ENCODE measurements at places on chromosomes 12 and 14. TPM values are rescaled to one million over a fixed set of nuclear protein-coding genes. Genes with fewer than 3 reads are reported as not detected.

DNA sequence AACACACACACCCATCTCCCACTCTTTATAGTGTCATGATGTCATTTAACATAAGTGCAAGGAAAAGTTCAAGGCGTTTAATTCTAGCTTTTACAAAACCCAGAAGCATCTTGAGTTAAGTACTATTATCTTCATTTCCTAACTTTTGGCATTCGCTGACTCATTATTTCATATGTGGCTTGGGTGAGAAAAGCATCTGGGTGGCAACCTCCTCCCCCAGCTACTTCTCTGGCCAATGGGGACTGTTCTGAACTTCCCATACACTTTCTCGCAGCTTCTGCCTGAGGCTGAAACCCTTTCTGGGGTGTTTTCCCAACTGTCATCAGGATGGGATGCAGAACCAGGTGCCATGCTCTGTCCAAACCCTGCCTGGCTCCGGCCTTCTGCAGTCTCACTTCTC is 2.8 kb upstream of the MARK3 start:
- no peak for DNase-seq

GDF3 gene
- not detected for total RNA-seq

KRT77 gene
- not detected for total RNA-seq

ALX1 gene
- total RNA-seq: 2.0 TPM

UNC79 gene
- total RNA-seq: 0.44 TPM

DNA sequence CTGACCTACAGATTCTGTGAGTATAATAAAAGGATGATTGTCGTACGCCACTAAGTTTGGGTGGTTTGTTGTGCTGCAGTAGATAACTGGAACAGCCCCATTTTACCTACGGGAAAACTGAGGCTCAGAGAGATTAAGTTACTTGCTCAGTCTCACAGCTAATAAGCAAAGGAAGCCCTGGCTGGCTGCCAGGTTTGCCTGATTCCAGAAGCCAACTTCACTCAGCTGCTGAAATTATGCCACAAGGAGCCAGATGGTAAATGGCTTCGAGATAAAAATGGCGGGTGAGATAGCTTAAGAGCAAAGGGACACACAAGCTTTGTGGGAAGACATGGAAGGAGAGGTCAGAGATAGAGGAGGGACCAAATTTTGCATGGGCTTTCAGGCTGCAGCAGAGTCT is 191.5 kb upstream of the NOS1 start:
- peak; percentile 57 for DNase-seq

GRCh38 chr14:32525591-32525990 is 196.5 kb downstream of the AKAP6 start:
- DNase-seq: no peak

GRCh38 chr12:24864796-24865125 is 84.1 kb downstream of the BCAT1 start:
- no peak for DNase-seq

EIF2B2 gene
- 48.6 TPM for total RNA-seq

Measured in G401 (cell line).